Motor neuron (in vitro differentiated cells): ENCODE measurements at places on chromosomes 3 and 15. TPM values are rescaled to one million over a fixed set of nuclear protein-coding genes. Genes with fewer than 3 reads are reported as not detected.

Gene MESP1
- total RNA-seq, result 0.08 and 0.23 TPM in 2 replicates

Gene C3orf49
- total RNA-seq, result 0.66 TPM in 1 of 2 replicates, not detected in the other

Gene CSTA
- total RNA-seq, result 0.79 and 1.6 TPM in 2 replicates

Gene NPAP1
- total RNA-seq, result 0.52 and 0.63 TPM in 2 replicates

- ATAC-seq, result no peak
These were observed 420.3 kb upstream of the CFAP20DC start for GRCh38 chr3:59469948-59470723.

DNA sequence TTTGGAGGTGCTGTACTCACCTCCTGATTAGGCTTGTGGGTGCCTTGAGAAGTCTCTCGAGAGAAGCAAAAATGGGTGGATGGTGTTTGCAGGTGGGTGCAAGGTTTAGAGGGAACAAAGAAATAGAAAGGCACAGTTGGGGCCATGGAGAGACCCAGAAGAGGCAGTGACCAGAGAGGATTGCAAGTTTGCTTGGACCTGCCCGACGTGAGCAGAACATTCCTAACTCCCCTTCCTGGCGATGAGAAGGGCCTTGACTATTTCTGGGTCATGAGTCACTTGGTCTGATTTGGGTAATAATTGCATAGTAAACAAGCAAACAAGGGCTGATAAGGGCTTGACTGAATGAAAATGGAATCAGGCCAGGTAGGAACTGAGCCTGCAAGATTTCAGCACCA is 7.0 kb upstream of the CTSH start:
- no peak for ATAC-seq

GRCh38 chr15:31108836-31109235 is 7.3 kb upstream of the TRPM1 start:
- ATAC-seq, result no peak

- no peak for ATAC-seq
These were observed 166.3 kb downstream of the NECTIN3 start for GRCh38 chr3:111237946-111238345.

GRCh38 chr3:27528791-27529190 is 44.6 kb upstream of the SLC4A7 start:
- no peak for ATAC-seq

GRCh38 chr3:160953686-160954085 is 151.5 kb downstream of the B3GALNT1 start:
- no peak for ATAC-seq
